Upper lobe of left lung (tissue), 6 donors: ENCODE measurements at places on chromosomes 4 and X. TPM values are rescaled to one million over a fixed set of nuclear protein-coding genes. Genes with fewer than 3 reads are reported as not detected.

The KCTD8 gene
- not detected for total RNA-seq

The SNCA gene
- 6.3 TPM for total RNA-seq

The SAGE1 gene
- 0.10 TPM for total RNA-seq

The PCSK1N gene
- 7.5 TPM for total RNA-seq

The ASB9 gene
- total RNA-seq = 3.4 TPM

The SPANXA1 gene
- not detected for total RNA-seq

The EDNRA gene
- 7.3 TPM for total RNA-seq

The PDE6B gene
- 6.2 TPM for total RNA-seq

The DMRTC1 gene
- total RNA-seq = not detected

The ZCCHC12 gene
- total RNA-seq = 3.6 TPM

The TCEAL4 gene
- total RNA-seq = 107 TPM

The BEX2 gene
- 13.7 TPM for total RNA-seq

The TXK gene
- total RNA-seq = 4.9 TPM

The MAGED1 gene
- 72.8 TPM for total RNA-seq

The BGN gene
- 188 TPM for total RNA-seq

DNA sequence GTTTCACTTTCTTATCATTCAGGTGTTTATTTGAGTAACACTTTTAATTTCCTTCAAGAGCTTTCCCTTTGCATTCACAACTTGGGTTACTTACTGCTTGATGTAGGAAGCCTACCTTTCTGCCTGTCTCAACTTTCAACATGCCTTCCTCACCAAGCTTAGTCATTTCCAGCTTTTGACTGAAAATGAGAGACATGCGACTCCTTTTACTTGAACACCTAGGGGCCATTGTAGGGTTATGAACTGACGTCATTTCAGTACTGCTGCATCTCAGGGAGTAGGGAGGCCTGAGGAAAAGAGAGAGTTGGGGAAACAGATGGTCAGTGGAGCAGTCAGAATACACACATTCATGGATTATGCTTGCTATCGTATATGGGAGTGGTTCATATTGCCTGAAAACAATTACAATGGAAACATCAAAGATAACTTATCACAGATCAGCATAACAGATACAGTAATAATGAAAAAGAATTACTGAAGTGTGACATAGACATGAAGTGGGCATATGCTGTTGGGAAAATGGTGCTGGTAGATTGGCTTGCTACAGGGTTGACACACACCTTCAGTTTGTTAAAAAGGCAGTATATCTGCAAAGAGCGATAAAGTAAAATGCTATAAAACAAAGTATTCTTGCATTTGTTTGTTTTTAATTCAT is 25.7 kb downstream of the USP53 start:
- no peak overlapping the region for H3K27ac ChIP-seq
- no peak overlapping the region for H3K4me3 ChIP-seq
- no peaks in the 10 kb centered on the region for H3K36me3 ChIP-seq
- DNase-seq = no peak

DNA sequence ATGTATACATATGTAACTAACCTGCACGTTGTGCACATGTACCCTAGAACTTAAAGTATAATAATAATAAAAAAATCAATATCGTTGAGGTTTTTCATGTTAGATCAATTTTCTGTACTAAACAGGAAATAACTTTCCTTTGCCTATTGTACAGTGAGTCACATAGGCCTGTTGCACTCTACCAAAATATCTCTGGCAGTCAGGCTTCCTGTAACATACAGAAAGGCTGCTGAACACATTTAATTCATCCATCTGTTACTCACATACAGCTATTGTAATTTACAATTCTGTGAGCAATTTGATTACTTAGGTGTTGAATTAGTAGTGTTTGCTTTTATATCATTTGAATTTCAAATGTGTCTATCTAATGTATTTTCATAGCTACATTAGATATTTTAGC is 427.8 kb downstream of the TMA16 start:
- H3K4me3 ChIP-seq = no peak overlapping the region
- DNase-seq = no peak
- no peaks in the 10 kb centered on the region for H3K36me3 ChIP-seq
- no peak overlapping the region for H3K27ac ChIP-seq
- no peaks in the 10 kb centered on the region for H3K27me3 ChIP-seq
- H3K4me1 ChIP-seq = no peaks in the 10 kb centered on the region

DNA sequence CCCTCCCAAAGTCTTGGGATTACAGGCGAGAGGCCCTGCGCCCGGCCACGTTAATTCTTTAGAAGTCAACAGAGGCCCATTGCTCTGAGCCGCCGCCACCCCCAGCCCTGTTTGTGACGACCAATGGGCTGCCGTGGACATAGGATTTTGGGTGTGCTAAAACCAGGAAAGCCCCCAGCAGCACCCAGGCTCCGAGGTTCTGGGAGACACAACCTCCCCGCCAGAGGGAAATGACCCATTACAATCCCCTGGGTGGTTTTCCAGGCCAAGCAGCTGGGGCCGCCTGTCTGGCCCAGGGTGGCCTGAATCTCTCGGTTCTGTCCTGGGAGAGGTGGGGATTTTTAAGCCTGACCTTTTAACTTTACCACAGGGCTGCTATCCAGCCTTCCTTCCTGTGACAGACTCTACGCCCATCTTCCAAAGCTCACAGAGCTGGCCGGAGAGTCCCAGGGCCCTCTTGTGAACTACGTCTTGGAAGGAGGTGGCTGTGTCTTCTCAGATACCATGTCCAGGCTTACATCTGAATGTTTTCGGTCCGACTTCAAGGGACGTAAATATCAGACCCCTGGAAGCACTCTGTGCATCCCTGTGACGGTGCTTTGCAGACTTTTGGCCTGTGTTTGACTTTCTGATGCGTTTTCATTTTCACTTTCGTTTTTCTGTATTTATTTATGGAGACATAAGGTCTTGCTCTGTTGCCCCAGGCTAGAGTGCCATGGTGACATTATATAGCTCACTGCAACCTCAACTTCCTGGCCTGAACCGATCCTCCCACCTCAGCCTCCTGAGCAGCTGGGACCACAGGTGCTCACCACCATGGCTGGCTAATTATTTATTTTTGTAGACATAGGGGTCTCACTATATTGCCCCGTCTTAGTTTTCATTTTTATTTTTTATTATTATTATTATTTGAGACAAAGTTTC is 36.0 kb downstream of the P2RY8 start:
- H3K4me1 ChIP-seq = peaks cover 9% of the 10 kb centered on the region
- DNase-seq = no peak
- no peaks in the 10 kb centered on the region for H3K36me3 ChIP-seq

DNA sequence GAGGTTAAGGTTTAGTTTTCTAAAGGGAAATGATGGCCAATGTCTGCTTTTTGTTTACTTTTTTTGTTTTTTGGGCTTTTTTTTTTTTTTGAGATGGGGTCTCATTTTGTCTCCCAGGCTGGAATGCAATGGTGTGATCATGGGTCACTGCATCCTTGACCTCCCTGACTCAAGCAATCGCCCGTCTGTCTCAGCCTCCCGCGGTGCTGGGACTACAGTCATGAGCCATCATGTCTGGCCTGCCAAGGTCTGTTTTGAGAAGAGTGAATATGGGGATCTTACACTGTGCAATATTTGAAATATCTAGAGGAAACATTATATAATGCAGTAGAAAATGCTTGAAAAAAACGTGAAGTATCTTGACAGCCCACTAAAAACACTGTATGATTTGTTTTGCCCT is 162.5 kb downstream of the GASK1B start:
- no peaks in the 10 kb centered on the region for H3K27me3 ChIP-seq
- H3K36me3 ChIP-seq = no peaks in the 10 kb centered on the region
- H3K4me1 ChIP-seq = no peaks in the 10 kb centered on the region
- no peak overlapping the region for H3K27ac ChIP-seq
- DNase-seq = no peak

DNA sequence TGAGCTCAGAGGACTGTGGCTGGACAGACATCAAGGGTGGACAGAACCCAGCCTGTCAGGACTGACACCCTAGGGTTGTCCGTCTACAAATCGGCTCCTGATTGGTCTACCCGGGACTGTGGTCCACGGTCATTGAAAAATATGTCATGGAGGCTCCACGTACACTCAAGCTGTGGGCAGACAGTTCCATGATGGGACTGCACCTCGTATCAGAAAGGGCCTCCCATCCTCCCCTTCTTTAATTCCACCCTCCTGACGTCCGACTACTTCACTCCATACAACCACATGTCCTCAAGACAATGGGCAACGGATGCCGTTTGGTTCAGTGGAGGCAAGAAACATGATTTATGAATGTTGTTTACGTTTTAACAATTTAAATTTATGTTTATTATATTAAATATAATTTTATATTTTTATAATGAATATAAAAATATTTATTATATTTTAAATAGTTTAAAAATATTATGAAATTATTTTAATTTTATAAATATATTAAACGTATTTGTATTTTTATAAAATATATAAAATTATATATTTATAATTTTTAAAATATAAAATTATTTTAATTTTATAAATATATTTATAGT is 58.0 kb upstream of the SHOX start:
- no peaks in the 10 kb centered on the region for H3K4me1 ChIP-seq
- H3K36me3 ChIP-seq = no peaks in the 10 kb centered on the region
- no peaks in the 10 kb centered on the region for H3K27me3 ChIP-seq
- no peak overlapping the region for H3K27ac ChIP-seq

- H3K27me3 ChIP-seq = no peaks in the 10 kb centered on the region
- no peaks in the 10 kb centered on the region for H3K4me1 ChIP-seq
- no peak overlapping the region for H3K4me3 ChIP-seq
- H3K27ac ChIP-seq = no peak overlapping the region
- DNase-seq = no peak
Observed at GRCh38 chr4:108940149-108940548, 177.3 kb upstream of the ETNPPL start.

- no peaks in the 10 kb centered on the region for H3K36me3 ChIP-seq
- H3K4me1 ChIP-seq = no peaks in the 10 kb centered on the region
- no peak overlapping the region for H3K27ac ChIP-seq
- no peaks in the 10 kb centered on the region for H3K27me3 ChIP-seq
Observed at GRCh38 chr4:151850791-151851213, 90.0 kb upstream of the GATB start.

GRCh38 chr4:77052352-77052751 is 23.4 kb downstream of the CCNI start:
- no peak overlapping the region for H3K4me3 ChIP-seq
- H3K36me3 ChIP-seq = peaks cover 95% of the 10 kb centered on the region
- peaks cover 5% of the 10 kb centered on the region for H3K4me1 ChIP-seq
- no peaks in the 10 kb centered on the region for H3K27me3 ChIP-seq
- H3K27ac ChIP-seq = no peak overlapping the region
- DNase-seq = peak; percentile 34

DNA sequence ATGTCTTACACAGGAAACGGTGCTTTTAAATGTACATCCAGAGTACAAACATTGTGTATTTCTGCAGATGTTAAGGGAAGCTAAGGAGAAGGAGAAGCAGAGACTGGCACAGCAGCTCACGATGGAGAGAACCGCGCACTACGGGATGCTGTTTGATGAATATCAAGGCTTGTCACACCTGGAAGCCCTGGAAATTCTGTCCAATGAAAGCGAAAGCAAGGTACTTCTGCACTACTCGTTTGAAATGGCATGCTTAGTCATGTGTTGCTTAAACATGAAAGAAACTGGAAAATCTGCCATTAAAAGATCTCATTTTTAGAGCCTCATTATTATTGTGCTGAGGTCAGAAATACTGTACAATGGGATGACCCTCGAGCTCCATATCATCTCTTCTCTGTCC is 47.2 kb downstream of the FAM114A1 start:
- no peak overlapping the region for H3K27ac ChIP-seq
- no peaks in the 10 kb centered on the region for H3K4me1 ChIP-seq
- H3K36me3 ChIP-seq = peaks cover 34% of the 10 kb centered on the region
- no peaks in the 10 kb centered on the region for H3K27me3 ChIP-seq

- H3K36me3 ChIP-seq = no peaks in the 10 kb centered on the region
- H3K4me3 ChIP-seq = no peak overlapping the region
- DNase-seq = no peak
Observed at GRCh38 chr4:118396881-118397622, 44.2 kb upstream of the PRSS12 start.

GRCh38 chr4:18401425-18401824 is 379.9 kb upstream of the LCORL start:
- no peaks in the 10 kb centered on the region for H3K4me1 ChIP-seq
- DNase-seq = no peak
- no peak overlapping the region for H3K4me3 ChIP-seq

DNA sequence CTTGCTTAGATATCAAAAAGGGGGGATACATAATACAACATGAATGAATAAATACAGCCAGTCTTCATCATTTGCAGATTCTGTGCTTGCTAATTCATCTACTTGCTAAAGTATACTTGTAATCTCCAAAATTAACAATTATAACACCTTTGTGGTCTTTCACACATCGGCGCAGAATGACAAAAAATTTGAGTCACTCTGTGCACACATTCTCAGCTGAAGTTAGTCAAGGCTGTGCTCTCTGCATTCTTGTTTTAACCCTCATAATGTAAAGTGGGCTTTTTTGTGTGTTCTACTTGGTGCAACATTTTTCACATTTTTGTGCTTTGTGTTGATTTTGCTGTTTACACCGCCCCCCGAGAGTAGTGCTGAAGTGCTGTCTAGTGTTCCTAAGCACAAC is 65.8 kb upstream of the GPRIN3 start:
- no peaks in the 10 kb centered on the region for H3K27me3 ChIP-seq
- no peak overlapping the region for H3K27ac ChIP-seq
- DNase-seq = no peak
- no peak overlapping the region for H3K4me3 ChIP-seq
- no peaks in the 10 kb centered on the region for H3K36me3 ChIP-seq

GRCh38 chr4:183986971-183987946 is 82.2 kb downstream of the STOX2 start:
- H3K27me3 ChIP-seq = no peaks in the 10 kb centered on the region
- peak overlapping the region; percentile 44 for H3K4me3 ChIP-seq
- peak overlapping the region; percentile 57 for H3K27ac ChIP-seq
- peak; percentile 88 for DNase-seq
- peaks cover 22% of the 10 kb centered on the region for H3K4me1 ChIP-seq
- no peaks in the 10 kb centered on the region for H3K36me3 ChIP-seq

GRCh38 chr4:108180513-108180912 is 11.8 kb upstream of the LEF1 start:
- DNase-seq = no peak
- no peaks in the 10 kb centered on the region for H3K4me1 ChIP-seq
- no peak overlapping the region for H3K27ac ChIP-seq
- H3K4me3 ChIP-seq = no peak overlapping the region
- no peaks in the 10 kb centered on the region for H3K36me3 ChIP-seq

GRCh38 chr4:8322794-8323704 is 53.5 kb downstream of the HTRA3 start:
- no peak overlapping the region for H3K27ac ChIP-seq
- H3K27me3 ChIP-seq = no peaks in the 10 kb centered on the region

GRCh38 chr4:118950224-118950623 is 61.6 kb downstream of the SYNPO2 start:
- no peaks in the 10 kb centered on the region for H3K27me3 ChIP-seq
- no peak overlapping the region for H3K27ac ChIP-seq
- no peaks in the 10 kb centered on the region for H3K4me1 ChIP-seq

GRCh38 chr4:17605236-17605635 is 9.2 kb upstream of the MED28 start:
- no peaks in the 10 kb centered on the region for H3K4me1 ChIP-seq
- peaks cover 69% of the 10 kb centered on the region for H3K36me3 ChIP-seq
- H3K27ac ChIP-seq = no peak overlapping the region
- no peak for DNase-seq
- H3K4me3 ChIP-seq = no peak overlapping the region

- no peak for DNase-seq
- H3K4me1 ChIP-seq = peaks cover 61% of the 10 kb centered on the region
- H3K27ac ChIP-seq = no peak overlapping the region
- no peaks in the 10 kb centered on the region for H3K27me3 ChIP-seq
- H3K36me3 ChIP-seq = no peaks in the 10 kb centered on the region
Observed at GRCh38 chr4:143517764-143518163, 4.3 kb downstream of the SMARCA5 start.

- no peak overlapping the region for H3K27ac ChIP-seq
- H3K4me1 ChIP-seq = no peaks in the 10 kb centered on the region
- no peaks in the 10 kb centered on the region for H3K27me3 ChIP-seq
- no peak for DNase-seq
Observed at GRCh38 chrX:95841863-95842262, 842.8 kb upstream of the DIAPH2 start.
